ENCODE measurements at places on chromosomes 5 and 9.
A peak's percentile ranks its signal among the peaks of the same experiment; 100 is the strongest.

DNA sequence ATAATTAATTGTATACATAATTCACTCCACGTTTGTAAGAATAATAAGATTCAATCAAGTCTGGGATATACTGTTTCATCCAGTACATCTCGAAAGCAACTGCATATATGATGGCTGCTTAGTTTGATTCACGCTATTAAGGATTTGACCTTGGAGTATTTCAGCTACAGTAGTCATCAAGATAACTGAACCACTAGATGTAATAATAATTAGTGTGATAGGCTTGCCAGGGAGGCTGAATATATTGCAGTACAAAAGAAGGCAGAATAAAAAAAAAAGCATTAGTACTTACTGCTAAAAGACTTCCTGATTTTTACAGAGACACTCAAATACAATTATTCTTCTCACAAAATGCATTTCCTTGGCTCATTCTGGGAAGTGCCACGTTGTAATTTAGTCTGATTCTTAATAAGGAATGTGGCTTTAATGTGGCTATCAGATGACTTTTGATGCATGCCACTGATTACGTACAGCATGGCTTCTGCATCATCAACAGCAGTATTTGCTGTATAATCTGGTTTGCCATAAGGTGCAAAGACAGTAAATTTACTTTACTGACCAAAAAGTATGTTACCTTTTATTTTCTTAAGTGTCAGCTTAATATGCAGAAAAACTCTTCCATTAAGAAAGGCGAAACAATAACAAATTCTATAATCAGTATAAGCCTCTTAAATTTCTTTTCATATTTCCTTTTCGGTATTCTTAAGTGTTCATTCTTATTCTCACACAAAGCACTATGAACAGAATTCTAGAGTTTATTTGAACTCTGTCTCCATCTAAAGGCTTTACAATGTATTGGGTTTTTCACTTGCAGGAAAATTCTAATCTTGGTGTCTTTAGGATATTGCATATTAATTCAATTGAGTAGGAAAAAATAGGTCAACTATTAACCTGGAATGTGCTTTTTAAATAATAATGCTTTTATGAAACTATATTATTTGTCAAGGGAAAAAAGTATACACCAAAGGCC lies 166.4 kb downstream of the SLF1 start:
- DNase-seq, result peak; percentile 62

DNA sequence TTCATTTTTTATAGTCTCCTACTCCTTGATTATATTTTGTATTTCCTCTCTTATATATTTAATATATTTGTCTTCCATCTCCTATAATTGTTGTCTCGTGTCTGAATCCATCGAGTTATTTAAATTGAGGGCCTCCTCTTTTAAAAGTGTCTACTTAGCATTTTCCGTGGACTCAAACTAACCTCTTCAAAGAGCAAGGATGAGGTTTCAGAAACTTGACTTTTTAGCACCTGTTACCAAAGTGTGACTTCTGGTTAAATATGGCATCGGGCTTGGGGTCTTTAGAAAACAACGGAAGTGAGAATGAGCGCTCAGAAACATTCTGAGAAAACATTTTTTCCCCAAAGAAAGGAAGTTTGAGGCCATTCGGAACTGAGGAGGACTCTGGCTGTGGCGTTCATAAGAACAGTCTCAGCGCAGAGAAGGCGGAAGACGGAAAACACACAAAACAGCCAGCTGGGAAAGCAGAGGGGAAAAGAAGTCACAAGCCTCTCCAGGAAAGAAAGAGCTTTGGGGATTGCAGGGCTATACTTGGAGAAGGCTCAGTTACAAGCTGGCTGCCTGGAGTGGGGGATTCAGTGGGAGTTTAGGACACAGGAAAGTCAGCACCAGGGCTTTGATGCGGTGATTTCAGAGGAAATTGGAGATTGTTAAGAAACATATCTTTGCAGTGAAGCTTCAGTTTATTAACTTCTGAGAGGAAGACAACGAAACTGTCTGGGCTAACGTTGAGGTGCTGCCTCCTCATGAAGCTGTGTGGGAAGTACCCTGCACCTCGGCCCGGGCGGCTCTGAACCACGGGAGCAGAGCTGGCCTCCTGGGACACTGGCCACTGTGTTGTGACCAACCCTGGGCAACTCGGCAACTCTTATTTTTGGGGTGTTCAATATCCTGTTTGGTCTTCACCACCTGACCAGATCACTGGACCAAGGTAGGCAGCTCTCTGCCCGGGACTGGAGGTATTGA lies 25.1 kb upstream of the IRX2 start:
- no peak for DNase-seq

- DNase-seq, result no peak
Observed at GRCh38 chr9:80233102-80233843, 661.5 kb downstream of the TLE4 start.

DNA sequence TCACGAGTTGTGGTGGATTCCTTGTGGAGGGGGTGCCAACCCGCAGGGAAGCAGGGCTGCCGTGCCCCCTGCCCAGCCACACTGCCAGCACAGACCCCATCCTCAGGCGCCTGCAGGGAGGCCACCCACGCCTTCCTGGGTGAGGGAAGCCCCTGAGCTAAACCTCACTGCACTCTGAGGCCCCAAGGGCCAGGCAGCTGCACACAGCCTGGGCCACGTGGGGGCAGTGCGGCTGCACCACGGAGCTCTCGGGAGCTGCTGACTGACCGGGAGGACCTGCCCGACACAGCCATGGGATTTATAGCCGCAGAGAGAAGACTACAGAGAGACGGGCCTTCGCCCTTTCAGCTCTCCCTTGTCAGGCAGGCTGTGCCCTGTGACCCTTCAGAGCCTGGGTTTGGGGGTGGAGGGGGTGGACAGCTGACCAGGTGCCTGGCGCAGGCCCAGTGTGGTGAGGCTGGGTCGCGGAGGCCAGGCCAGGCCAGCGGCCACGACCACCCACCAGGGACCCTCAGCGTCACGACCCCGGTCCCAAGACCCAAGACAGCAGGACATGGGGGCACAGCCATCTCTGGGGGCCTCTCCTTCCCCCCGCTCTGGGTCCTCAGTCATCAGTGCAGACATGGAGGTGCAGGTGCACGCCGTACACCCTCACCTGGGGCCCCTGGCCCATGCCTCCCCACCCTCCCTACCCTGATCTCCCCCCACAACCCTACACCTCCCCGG lies 4.3 kb upstream of the AHRR start:
- peak; percentile 89 for DNase-seq

GRCh38 chr5:149826574-149826973 lies 96.5 kb downstream of the PPARGC1B start:
- no peak for DNase-seq

- no peak for DNase-seq
Observed at GRCh38 chr5:900781-901180, 8.1 kb downstream of the TRIP13 start.

GRCh38 chr9:76067696-76068095 lies 177.2 kb downstream of the PCSK5 start:
- DNase-seq, result no peak

- no peak for DNase-seq
Observed at GRCh38 chr5:174325431-174325830, 279.9 kb downstream of the NSG2 start.

- peak; percentile 20 for DNase-seq
Observed at GRCh38 chr5:56409331-56410190, 176.4 kb upstream of the ANKRD55 start.

- DNase-seq, result no peak
Observed at GRCh38 chr5:81936750-81937149, 35.1 kb upstream of the ATG10 start.

- peak; percentile 31 for DNase-seq
Observed at GRCh38 chr5:83099001-83099400, 21.7 kb downstream of the XRCC4 start.

Data from OCI-M1 (cell line).